Keratinocyte (primary cell): ENCODE measurements at places on chromosomes 5 and 9. TPM values are rescaled to one million over a fixed set of nuclear protein-coding genes. Genes with fewer than 3 reads are reported as not detected.

Gene GRM6
- polyA plus RNA-seq: not detected in 3 replicates

Gene TLN1
- polyA plus RNA-seq: 53.0 to 98.3 TPM (median 54.6 TPM) in 3 replicates

- no peak overlapping the region for H3K27ac ChIP-seq
- no peak for DNase-seq
- H3K4me3 ChIP-seq: no peak overlapping the region
- no peaks in the 10 kb centered on the region for H3K4me1 ChIP-seq
These were observed 444.2 kb upstream of the RIOK2 start for GRCh38 chr5:97627272-97627671.

Gene SLC36A3
- not detected in 3 replicates for polyA plus RNA-seq

DNA sequence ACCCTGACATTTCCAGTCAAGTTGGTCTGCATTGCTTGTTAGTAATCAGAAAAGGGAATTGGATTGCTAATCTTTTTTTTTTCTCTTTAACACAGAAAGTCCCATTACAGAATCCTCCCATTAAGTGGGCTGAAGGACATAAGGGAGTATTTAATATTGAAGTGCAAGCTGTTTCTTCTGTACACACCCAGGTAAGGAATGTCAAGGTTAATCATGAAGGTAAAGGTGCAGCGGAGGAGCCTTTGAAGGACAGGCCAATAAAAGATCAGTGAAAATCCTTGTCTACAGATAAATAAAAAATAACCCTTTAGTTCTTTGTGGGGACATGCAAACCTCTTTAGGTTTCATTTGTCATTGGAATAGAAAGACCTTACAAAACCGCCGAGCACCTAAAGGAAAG, 161.4 kb downstream of the DOCK8 start:
- no peaks in the 10 kb centered on the region for H3K4me1 ChIP-seq
- no peak overlapping the region for H3K4me3 ChIP-seq
- DNase-seq: no peak

GRCh38 chr9:84991514-84991870, 322.0 kb downstream of the NTRK2 start:
- H3K27me3 ChIP-seq: no peaks in the 10 kb centered on the region
- DNase-seq: no peak
- no peak overlapping the region for H3K27ac ChIP-seq
- H3K4me3 ChIP-seq: no peak overlapping the region
- no peaks in the 10 kb centered on the region for H3K36me3 ChIP-seq

GRCh38 chr5:90802474-90803317, 244.1 kb downstream of the ADGRV1 start:
- H3K27me3 ChIP-seq: no peaks in the 10 kb centered on the region
- H3K36me3 ChIP-seq: no peaks in the 10 kb centered on the region
- H3K4me3 ChIP-seq: no peak overlapping the region
- H3K27ac ChIP-seq: no peak overlapping the region
- H3K4me1 ChIP-seq: no peaks in the 10 kb centered on the region

DNA sequence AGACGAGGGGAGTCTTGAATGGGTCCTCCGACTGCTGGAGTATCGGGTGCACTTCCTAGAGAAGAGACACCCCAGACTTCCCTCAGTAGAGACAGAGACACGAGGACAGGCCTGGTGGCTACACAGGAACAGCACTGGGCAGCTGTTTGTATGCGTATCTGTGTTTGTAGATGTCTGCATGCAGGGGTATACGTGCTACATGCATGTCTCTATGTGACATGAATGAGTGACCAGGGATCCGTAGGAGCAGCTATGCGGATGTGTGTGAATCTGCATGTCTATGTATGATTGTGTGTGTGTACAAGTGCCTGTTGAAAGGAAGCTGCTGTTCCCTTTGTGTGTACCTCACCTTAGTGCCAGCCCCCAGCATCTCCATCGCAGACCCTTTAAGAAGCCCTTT, 31.2 kb downstream of the CNTFR start:
- H3K4me1 ChIP-seq: peaks cover 15% of the 10 kb centered on the region
- no peak overlapping the region for H3K27ac ChIP-seq
- H3K36me3 ChIP-seq: no peaks in the 10 kb centered on the region
- H3K27me3 ChIP-seq: peaks cover 49% of the 10 kb centered on the region
- H3K4me3 ChIP-seq: no peak overlapping the region

DNA sequence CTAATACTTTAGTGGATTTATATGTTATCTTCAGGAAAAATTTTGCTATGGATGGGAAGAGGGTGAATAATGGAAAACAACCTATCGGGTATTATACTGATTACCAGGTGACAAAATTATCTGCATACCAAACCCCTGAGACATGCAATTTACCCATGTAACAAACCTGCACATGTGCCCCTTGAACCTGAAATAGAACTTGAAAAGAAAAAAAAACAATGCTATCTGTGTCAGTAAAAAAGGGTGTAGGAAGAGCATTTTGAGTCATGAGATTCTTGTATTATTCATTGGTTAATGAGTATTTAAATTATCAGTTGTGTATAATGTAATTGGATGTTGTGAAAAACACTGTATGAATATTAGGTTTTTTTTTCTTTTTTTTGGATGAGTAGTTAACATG, 75.4 kb downstream of the PRR16 start:
- H3K4me1 ChIP-seq: no peaks in the 10 kb centered on the region
- no peak overlapping the region for H3K27ac ChIP-seq
- H3K4me3 ChIP-seq: no peak overlapping the region
- DNase-seq: no peak
- H3K27me3 ChIP-seq: no peaks in the 10 kb centered on the region

GRCh38 chr5:14443671-14444093, 137.9 kb upstream of the OTULINL start:
- H3K27me3 ChIP-seq: no peaks in the 10 kb centered on the region
- H3K36me3 ChIP-seq: peaks cover 14% of the 10 kb centered on the region
- no peak overlapping the region for H3K4me3 ChIP-seq
- H3K27ac ChIP-seq: no peak overlapping the region
- H3K4me1 ChIP-seq: peaks cover 14% of the 10 kb centered on the region

- H3K36me3 ChIP-seq: no peaks in the 10 kb centered on the region
- H3K27me3 ChIP-seq: no peaks in the 10 kb centered on the region
- peaks cover 6% of the 10 kb centered on the region for H3K4me1 ChIP-seq
These were observed 1339.3 kb upstream of the C9orf72 start for GRCh38 chr9:28912621-28913020.

DNA sequence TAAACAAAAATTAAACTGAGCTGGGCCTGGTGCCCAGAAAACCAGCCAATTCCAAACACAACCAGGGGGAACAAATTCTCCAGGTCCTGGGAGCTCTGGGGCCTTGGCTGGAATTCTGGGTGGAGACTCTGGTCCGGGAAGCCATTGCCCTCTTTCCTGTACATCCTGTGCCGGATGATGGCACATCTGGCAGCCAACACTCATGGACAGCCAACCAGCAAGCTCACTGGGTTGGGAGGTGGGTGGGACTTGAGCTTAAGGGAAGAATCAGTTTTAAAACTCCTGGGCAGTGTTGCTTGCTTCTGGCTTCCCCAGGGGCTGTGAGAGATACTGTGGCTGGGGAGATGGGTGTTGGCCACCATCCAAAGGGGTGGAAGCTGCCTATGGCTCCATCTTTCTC, 56.1 kb downstream of the PCDH1 start:
- H3K4me1 ChIP-seq: peaks cover 12% of the 10 kb centered on the region
- no peak overlapping the region for H3K27ac ChIP-seq
- no peak for DNase-seq
- no peak overlapping the region for H3K4me3 ChIP-seq
- no peaks in the 10 kb centered on the region for H3K36me3 ChIP-seq

GRCh38 chr5:91632871-91633270, 249.8 kb upstream of the ARRDC3 start:
- DNase-seq: no peak
- H3K4me1 ChIP-seq: no peaks in the 10 kb centered on the region
- H3K36me3 ChIP-seq: no peaks in the 10 kb centered on the region
- no peak overlapping the region for H3K4me3 ChIP-seq
- no peak overlapping the region for H3K27ac ChIP-seq
- H3K27me3 ChIP-seq: no peaks in the 10 kb centered on the region

GRCh38 chr5:59449905-59450644, 443.5 kb downstream of the PDE4D start:
- no peak for DNase-seq
- H3K4me1 ChIP-seq: peaks cover 3% of the 10 kb centered on the region
- H3K36me3 ChIP-seq: no peaks in the 10 kb centered on the region
- H3K27ac ChIP-seq: no peak overlapping the region
- no peak overlapping the region for H3K4me3 ChIP-seq

Gene PALM2AKAP2
- polyA plus RNA-seq: 2.3 to 8.1 TPM (median 3.6 TPM) in 3 replicates

Gene DMRT3
- not detected in 3 replicates for polyA plus RNA-seq

Gene SLC6A3
- 0.03 TPM in 1 of 3 replicates, not detected in the others for polyA plus RNA-seq

GRCh38 chr5:173972607-173972924, 16.4 kb upstream of the C5orf47 start:
- no peaks in the 10 kb centered on the region for H3K36me3 ChIP-seq
- DNase-seq: no peak
- peaks cover 5% of the 10 kb centered on the region for H3K4me1 ChIP-seq
- H3K27ac ChIP-seq: no peak overlapping the region

DNA sequence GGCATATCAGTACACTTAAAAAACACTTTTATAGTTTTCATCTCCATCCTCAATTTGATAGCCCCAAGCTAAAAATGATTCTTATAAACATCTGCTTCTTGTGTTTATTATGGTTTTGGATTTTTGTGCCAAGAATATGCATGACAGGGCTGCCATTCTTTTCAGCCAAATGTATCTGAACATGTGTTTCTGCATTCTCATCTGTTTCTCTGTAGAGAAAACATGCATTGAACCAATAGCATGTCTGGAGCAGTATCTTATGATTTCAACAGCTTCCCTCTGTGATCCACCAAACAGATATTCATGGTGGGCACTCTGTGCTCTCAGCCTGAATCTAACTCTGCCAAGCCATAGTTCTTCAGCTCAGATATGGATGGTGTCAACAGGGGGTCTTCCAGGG, 99.3 kb upstream of the ERCC6L2 start:
- H3K36me3 ChIP-seq: no peaks in the 10 kb centered on the region
- H3K27ac ChIP-seq: no peak overlapping the region
- peaks cover 19% of the 10 kb centered on the region for H3K27me3 ChIP-seq
- no peaks in the 10 kb centered on the region for H3K4me1 ChIP-seq

DNA sequence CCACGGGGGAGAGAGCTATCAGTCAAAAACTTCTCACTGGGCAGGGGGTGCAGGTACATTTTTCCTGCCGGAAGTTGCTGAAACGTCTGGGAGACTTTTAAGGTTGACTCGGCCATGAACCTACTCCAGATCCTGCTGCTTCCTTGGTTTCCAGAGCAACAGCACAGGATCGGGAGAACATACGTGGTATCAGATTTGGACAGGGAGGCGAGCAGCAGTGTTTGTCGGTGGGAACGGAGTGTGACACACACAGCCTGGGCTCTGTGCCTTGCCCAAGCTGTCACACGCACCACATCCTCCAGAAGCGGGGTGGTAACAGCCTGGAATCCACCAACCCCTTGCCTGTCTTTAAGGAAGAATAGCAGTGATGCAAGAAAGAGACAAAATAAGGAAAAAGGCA, 276.5 kb downstream of the SLIT3 start:
- H3K36me3 ChIP-seq: no peaks in the 10 kb centered on the region
- no peaks in the 10 kb centered on the region for H3K4me1 ChIP-seq
- no peak overlapping the region for H3K4me3 ChIP-seq
- no peak overlapping the region for H3K27ac ChIP-seq
- DNase-seq: no peak
- no peaks in the 10 kb centered on the region for H3K27me3 ChIP-seq

Gene AKNA
- 0.57 to 1.1 TPM (median 0.79 TPM) in 3 replicates for polyA plus RNA-seq

DNA sequence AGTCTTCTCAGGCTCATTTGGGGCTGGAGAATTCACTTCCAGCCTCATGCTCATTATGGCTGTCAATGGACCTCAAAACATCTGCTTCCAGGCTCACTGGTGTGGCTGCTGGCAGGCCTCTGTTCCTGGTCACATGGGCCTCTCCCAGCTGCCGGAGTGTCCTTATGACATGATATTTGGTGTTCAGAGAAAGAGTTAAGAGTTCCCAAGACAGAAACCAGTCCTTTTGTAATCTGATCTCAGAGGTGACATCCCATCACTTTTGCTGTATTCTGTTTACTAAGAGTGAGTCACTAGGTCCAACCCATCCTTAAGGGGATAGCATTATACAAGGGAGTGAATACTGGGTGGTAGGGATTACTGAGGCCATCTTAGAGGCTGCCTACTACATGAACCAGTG, 104.6 kb downstream of the CACNA1B start:
- no peaks in the 10 kb centered on the region for H3K36me3 ChIP-seq
- H3K4me3 ChIP-seq: no peak overlapping the region
- no peaks in the 10 kb centered on the region for H3K4me1 ChIP-seq
- no peaks in the 10 kb centered on the region for H3K27me3 ChIP-seq
- no peak overlapping the region for H3K27ac ChIP-seq

DNA sequence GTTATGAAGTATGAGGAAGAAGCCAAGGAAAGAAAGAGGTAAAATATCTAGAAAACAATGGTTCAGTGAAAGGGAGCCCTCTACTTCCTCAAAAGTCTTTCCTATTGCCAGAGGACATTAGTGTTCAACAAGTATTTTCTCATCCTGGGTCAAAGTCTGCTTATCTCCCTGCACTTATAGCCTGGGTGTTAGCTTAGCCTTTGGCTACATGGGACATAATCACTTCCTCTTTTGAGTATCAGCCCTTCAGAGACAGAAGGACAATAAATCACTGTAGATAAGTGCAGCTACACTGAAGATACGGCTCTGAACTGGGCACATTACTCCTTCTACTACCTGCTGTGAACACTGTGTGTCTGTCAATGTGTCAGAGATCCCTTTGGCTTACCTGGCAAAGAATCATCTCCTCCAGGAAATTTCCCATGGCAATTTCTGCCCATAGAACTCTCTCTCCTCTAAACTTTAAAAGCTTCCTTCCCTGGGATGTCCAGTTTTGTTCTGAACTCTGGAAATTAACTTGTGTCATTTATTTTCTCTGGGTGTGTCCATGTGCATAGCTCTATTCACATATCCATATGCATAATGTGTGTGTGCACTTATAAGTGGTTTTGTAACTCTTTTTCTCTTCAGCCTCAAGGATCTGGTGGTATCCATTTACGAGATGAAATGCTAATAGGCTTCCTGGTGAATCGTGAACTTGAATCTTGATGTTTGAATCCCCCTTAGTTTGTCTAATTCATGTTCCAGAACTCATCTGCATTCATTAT, 30.0 kb upstream of the RECK start:
- H3K36me3 ChIP-seq: no peaks in the 10 kb centered on the region
- H3K27me3 ChIP-seq: peaks cover 47% of the 10 kb centered on the region
- DNase-seq: no peak

- H3K27me3 ChIP-seq: peaks cover 26% of the 10 kb centered on the region
- no peak overlapping the region for H3K4me3 ChIP-seq
- H3K36me3 ChIP-seq: no peaks in the 10 kb centered on the region
- no peak overlapping the region for H3K27ac ChIP-seq
- no peak for DNase-seq
- H3K4me1 ChIP-seq: no peaks in the 10 kb centered on the region
These were observed 19.4 kb downstream of the TMEM174 start for GRCh38 chr5:73192370-73192769.

DNA sequence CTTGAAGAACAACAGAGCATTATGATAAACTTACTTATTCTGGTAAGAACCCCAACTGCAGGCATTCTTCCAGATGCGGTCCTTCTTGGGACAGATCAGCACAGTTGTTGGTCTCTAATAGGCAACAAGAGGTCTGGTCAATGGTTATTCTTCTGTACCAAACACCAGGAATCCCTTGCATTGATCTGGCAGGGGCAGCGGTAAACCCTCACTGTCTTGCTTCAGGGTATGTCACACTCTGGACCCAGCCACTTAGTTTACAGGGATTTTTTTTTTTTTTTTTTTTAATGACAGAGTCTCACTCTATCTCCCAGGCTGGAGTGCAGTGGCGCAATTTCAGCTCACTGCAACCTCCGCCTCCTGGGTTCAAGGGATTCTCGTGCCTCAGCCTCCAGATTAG, 1.3 kb upstream of the FAM193B start:
- H3K4me3 ChIP-seq: no peak overlapping the region
- peaks cover 27% of the 10 kb centered on the region for H3K4me1 ChIP-seq
